Activated T-cell treated with anti-CD3 and anti-CD28 coated beads for 48 hours (primary cell): ENCODE measurements at places on chromosomes 6 and 20.

DNA sequence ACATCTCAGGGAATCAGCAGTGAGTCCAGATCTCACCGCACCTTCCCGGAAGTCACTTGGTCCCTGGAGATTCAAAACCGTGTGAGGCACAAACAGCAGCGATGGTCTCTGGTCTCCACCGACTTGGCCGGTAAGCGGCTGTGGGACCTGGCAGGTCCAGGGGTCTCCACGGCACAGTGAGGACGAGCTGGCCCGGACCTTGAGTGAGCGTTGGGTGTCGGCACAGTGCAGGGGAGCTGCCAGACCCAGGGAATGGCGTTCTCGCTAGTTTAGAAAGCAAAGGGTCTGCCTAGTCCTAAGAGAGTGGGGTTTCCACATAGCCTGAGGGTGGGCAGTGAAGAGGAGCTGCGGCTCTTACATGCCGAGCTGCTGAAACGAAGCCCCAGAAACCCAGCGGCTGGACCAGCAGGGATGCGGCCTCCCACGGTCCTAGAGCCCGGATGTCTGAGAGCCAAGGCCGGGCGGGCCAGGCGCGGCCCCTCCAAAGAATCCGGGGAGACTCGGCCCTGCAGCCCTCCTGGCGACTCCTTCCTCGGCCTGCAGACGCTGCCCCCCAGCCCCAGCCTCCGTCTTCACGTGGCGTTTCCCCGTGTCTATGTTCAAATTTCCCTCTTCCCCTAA is 185.0 kb downstream of the ERMARD start:
- DNase-seq = no peak

DNA sequence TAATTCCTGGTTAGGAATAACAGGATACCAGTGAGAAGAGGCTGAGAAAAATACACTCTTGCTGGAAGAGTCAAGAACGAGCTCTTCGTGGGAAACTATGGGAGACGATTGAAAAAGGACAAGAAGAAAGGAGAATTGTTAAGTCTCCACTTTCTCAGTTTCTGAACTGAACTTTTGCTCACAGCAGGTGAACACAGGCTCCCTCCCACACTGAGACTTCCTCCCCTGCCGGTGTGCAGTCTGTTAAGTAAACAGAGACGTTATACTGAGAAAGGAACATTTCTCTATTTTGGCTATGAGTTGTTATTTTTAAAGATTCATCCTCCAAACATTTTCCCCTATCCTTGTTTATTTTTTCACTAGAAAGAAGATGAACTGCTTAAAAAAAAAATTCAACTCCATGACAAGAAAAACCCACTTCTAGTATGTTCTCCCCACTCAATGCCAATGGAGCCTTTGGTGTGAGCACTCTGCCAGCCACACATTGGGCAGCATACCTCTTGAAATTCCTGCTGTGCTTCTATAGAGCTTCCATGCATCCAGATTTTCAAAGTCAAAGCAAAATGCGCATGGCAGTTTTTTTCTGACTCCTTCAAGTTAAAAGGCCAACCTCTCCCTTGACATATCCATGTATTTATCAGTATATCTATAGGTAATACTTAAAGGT is 250.5 kb downstream of the ESR1 start:
- DNase-seq = no peak

- no peak for DNase-seq
Measured at GRCh38 chr6:119328254-119328653, 21.3 kb downstream of the MAN1A1 start.

GRCh38 chr20:53922901-53923314 is 147.5 kb downstream of the BCAS1 start:
- no peak for DNase-seq

GRCh38 chr20:33443512-33444239 is at the start of gene SNTA1:
SNTA1 (minus strand) TSS chr20:33443763; CDS start chr20:33443620, 143 bp downstream.
- DNase-seq = peak; percentile 87

DNA sequence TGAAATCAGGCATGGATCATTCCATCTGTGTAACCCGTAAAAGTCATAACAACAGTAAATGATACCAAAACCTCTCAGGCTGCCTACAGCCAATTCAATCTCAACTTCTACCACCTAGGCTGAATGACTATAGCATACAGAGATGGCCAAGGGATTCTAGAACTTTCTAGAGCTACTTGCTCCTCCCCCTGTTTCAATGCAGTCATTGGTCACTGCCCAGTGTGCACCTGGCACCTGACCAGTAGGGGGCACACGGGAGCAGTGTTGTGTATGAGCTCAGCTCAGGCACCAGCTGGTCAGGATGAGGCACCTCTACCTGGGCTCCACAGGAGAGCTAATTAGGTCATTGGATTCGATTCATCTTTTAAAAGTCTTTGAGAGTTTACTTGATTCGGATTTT is 86.2 kb downstream of the PLEKHG1 start:
- peak; percentile 47 for DNase-seq

GRCh38 chr6:12814015-12814414 is 97.4 kb downstream of the PHACTR1 start:
- no peak for DNase-seq

DNA sequence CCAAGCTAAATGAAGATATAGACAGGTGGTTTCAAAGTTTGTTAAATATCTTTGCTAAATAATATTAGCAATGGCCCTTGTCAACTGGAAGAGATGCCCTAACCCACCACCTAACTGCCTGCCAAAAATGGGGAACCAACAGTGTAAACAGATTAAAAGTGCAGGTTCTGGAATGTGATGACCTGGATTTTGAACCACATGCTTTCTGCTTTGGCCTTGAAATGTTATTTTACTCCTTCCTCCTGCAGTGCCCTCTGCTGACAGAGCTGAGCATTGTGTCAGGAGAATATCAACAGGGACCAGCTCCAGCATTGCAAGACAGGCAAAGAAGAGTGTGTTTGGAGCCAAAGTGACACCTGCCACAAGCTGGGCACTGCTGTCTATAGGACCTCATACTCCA is 226.6 kb downstream of the MYLK4 start:
- no peak for DNase-seq

DNA sequence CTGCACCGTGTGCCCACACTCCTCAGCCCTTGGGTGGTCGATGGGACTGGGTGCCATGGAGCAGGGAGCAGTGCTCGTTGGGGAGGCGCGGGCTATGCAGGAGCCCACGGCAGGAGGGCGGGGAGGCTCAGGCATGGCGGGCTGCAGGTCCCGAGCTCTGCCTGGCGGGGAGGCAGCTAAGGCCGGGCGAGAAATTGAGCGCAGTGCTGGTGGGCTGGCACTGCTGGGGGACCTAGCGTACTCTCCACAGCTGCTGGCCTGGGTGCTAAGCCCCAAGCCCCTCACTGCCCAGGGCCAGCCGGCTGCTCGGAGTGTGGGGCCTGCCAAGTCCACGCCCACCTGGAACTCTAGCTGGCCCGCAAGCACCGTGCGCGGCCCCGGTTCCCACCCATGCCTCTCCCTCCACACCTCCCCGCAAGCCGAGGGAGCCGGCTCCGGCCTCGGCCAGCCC is 55.9 kb upstream of the ECI2 start:
- DNase-seq = no peak

DNA sequence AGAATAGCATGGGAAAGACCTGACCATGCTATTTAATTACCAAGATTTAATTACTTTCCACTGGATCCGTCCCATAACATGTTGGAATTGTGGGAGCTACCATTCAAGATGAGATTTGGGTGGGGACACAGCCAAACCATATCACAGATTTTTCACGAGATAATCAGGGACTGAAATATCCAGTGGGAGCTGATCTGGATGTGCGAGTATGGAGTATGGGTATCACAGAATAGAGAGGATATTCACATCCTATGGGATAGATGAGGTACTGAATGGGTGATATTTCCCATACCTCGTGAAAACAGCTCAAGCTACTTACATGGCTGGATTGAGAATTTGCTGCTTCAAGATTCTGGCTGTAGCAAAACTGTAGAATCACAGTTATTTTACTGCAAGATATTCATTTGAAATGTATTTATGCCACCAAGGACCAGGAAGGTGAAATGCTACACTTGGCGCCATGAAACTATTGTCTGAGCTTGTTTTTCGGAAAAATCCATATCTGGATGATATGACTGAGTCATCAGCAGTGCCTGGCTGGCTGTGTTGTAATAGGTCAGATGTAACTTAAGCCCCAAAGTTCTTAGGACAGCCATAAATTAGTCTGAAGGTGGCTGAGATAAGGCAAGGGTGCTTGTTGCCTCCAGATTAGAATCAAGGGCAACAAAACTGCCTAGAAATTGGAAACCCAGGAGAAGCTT is 29.8 kb downstream of the KCNS1 start:
- DNase-seq = no peak

- no peak for DNase-seq
Measured at GRCh38 chr6:9564021-9564420, 850.9 kb downstream of the TFAP2A start.

DNA sequence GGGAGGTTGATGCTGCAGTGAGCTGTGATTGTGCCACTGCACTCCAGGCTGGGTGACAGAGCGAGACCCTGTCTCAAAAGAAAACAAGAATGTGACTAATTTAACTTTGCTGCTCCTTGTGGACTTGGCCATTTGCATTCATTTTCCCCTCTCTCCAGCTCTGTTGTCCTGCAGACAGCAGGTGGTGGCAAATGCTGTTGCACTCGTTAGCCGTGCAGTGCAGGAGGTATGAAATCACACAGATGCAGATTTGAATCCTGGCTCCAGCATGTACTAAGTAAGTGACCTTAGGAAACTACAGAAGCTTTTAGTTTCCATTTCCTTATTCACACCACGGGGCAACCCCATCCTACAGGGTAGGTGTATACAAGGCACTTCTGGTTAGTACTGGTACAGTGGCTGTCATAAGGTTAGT is 9.6 kb upstream of the BEND3 start:
- no peak for DNase-seq

DNA sequence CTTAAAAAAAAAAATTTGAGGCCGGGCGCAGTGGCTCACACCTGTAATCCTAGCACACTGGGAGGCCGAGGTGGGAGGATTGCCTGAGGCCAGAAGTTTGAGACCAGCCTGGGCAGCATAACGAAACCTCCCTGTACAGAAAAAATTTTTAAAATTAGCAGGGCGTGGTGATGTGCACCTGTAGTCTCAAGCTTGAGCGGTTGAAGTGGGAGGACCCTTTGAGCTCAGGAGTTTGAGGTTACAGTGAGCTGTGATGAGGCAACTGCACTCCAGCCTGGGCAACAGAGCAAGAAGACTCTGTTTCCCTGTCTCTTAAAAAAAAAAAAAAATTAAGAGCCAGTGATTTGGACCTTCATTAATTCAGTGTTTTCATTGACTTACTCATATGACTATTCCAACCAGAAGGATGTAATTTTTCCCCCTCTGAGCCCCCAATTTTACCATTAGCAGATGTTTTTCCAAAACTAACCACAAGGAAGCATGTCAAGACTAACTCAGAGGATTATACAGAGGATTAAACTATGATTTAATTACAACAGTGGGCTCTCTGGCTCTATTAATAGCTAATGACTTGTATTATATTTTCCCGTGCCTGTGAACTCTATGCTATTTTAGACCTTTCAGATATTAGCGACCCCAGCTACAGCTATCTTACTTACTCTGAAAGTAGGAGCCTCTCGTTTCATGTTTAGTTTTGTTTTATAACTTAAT is 75.1 kb downstream of the ARID1B start:
- no peak for DNase-seq

GRCh38 chr20:63973636-63974401 is 4.1 kb upstream of the ZNF512B start:
- peak; percentile 72 for DNase-seq
